ENCODE measurements at places on chromosomes 16 and 17.

- no peak for DNase-seq
Observed at GRCh38 chr17:31397256-31397939, 5.9 kb downstream of the RAB11FIP4 start.

DNA sequence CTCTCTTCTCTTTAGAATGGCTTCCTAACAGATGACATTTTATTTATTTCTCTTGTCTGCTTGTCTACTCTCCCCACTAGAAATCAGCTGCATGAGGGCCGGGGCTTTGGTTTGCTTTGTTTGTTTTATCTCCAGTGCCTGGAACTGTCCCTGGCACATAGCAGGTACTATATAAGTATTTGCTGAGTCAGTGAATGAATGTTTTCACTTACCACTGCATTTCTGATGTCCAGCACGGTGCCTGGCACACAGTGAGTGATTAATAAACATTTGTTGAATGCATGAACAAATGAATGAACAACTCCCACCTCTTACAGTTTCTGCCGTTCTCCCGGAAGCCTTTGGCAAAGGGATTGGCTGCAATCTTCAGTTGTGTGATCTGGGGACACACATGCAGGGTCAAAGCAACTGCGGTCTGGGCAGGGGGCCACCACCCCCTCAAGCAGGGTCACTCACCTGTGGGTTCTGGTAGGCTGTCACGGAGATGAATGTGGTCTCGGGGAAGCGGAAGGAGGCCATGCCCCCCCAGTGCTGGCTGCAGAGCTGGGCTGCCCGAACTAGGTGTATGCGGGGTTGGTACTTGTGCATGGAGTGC lies 3.4 kb downstream of the TBX6 start:
- DNase-seq = no peak

DNA sequence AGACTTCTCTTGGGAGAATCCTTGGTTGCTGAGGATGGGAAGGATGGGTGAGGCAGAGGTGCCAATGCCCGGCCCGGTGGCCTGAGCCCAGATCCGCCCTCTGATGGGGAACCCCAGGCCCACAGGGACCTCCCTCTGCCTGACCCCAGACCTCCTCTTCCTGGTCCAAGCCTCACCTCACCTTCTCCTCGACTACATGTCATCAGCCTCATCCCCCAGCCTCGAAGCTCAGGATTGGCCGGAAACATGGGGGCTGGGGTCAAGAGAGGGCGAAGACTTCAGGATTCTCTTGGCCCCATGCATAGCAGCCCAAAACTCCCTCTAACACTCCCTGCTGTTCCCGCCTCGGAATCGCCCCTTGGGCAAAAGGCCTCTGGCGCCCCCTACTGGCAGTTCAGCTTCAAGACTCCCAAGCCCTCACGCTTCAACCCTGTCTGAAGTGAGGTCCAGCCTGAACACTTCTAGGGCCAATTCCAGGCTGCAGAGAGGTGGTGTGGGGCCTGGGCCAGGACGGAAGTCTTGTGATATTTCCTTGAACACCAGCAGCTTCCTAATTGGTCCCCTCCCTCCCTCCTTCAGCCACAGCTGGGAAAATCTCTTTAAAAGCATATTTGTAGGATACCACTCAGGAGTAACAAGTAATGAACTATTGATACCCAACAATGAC lies 47.2 kb downstream of the ARHGAP27 start:
- DNase-seq = no peak

DNA sequence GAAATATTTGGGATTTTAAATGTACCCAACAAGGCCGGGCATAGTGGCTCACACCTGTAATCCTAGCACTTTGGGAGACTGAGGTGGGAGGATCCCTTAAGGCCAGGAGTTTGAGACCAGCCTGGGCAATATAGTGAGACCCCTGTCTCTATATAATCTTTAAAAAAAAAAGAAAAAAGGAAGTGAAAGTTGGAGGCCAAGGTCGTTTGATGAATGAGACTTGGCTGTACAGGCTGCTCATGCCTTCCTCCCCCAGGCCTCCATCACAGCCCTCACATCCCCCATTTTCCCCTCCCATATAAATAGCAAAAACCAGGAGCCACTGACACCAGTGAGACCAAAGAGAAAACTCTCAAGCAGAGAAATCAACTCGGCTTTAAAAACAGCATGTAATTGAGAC lies 3.3 kb upstream of the CA7 start:
- DNase-seq = no peak

DNA sequence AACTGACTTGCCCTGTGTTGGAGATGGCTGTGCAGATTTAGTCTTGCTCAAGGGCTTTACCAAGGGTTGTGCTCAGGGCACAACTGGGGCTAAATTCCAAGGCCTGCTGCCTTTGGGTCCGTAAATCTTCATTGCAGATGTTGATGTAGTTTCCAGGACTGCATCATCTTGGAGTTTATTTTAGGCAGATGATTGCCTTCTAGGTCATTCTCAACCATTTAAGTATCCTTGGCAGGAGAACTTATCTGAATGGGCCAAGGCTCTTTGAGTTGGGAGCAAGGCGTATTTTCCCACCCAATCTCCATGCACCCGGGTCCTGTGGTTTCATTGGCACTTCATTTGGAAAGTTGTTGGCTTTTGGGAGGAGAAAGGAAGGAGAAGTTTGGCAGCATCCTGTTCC lies 200.3 kb downstream of the MSI2 start:
- no peak for DNase-seq

GRCh38 chr16:11211977-11212797 lies 43.8 kb downstream of the SOCS1 start:
- DNase-seq = no peak

GRCh38 chr17:80416260-80416939 lies 1.4 kb downstream of the ENDOV start:
- DNase-seq = no peak

- no peak for DNase-seq
Observed at GRCh38 chr17:28747801-28748750, 4.3 kb downstream of the TRAF4 start.

- no peak for DNase-seq
Observed at GRCh38 chr16:85959686-85960085, 60.7 kb downstream of the IRF8 start.

GRCh38 chr16:84726079-84726668 lies 26.4 kb downstream of the USP10 start:
- no peak for DNase-seq

DNA sequence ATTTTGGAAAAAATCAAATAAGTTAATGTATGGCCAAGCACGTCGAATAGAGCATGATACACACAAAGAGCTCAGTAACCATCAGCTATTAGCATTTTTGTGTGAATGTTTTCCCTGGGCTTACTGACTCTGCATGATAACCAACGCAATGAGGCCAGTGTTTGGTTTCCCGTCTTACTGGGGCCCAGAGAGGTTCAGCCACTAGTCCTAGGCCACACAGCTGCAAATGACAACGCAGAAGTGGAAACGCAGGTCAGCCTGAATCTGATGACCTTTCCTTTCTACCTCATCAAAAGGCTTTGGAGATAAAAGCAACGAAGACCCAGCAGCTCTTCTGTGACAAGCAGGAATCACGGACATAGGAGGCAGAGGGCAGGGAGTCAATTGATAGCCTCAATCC lies 7.2 kb upstream of the CACNG4 start:
- no peak for DNase-seq

DNA sequence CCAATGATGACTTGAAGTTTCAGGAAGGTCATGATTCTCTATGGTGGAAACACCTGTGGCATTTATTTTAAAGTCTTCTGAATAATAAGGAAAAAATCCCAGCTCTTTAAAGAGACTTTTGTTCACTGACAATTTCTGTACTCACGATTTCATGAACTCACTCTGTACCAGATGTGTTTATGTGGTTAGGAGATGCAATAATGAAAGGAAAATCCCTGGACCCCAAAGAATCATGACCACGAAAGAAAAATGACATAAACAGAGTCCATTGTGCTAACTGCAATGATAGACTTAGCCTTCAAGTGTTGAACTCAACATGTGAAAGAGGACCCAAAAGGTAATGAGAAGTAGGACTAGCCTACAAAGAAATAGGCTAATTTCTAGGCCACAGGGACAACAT lies 947.5 kb downstream of the CDH11 start:
- DNase-seq = no peak

DNA sequence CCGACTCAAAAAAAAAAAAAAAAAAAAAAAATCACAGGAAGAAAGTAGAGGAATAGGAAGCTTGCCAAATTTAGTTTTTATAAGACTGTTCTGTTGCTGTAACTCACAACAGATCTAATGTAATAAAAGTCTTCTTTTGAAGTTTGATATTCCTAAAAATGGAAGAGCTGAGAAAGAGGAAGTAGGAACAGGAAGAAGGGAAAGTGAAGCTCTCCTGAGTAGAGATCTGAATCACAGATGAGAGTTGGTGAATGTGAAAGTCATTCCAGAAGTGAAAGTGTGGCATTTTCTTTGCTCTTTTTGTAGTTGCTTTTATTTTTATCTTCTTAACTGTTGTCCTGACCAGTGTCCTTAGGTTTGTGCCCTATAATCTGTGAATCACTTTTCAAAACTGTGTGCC lies 2.1 kb downstream of the NMT1 start:
- no peak for DNase-seq

DNA sequence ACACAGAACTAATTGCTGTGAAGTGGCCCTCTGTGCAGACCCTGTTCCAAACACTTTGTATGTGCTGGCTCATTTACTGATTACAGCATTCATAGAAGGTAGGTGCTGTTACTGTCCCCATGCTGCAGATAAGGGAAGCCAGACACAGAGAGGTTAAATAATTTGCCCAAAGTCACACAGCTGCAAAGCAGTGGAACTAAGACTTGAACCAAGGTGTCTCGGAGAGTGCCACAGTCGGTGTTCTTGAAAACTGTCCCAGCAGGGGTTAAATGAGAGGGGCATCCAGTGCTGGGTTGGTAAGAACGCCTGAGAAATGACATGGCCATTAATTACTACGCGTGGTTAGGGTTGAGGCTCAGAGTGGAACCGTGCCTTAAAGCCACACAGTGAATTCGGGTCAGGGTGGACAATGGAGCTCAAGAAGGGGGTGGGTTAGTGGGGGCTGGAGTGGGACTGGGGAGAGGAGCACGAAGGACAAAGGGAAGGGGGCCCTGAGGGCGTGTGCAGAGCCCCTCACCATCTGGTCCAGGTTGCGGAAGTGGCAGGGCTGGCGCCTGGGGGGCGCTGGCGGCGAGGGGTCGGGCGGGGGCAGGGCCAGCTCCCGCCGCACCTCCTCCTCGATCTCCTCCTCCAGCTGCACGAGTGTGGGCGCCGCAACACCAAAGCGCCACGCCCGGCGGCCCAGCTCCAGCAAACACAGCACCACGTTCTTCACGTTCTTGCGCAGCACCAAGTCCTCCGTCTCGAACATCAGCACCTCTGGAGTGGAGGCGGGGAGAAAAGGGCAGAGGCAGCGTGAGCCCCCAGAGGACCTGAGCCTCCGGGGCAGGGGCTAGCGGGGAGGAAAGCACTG lies 3.3 kb downstream of the GAS2L2 start:
- no peak for DNase-seq

DNA sequence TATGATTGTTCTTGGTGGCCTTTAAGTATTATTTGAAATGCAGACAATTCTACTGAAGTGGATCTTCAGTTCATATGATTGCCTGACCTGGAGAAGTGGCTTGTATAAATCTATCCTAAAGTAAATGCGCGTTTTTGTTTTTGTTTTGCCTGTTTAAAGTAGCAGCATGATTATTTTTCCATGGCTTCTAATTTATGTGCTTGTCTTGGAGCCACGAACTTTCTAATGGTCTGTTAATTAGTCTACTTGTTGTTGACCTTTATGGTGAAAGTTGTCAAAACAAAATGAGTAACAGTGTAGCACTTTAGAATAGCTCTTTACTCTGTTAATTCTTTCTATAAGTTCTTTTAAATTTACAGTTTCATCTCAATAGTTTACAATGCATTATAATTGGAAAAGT lies 1.7 kb downstream of the PRKAR1A start:
- DNase-seq = no peak

DNA sequence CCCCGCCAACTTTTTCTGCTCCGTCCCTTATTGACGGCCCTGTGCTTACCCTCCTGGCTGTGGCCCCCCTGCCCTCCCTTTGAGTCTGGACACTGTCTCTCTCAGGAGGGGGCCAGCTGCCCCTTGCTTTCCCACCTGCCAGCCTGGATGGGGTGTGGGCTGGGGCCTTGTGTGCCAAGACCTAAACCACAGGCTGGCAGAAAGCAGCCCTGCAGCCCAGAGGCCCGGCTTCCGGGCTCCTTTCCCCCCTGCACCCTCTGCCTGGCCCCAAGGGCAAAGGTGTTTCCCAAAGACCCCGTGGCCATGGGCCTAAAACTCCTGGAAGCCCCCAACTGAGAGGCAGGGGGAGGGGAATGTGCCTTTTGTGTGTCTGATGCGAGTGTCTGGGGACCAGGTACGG lies 17.5 kb downstream of the GPT2 start:
- no peak for DNase-seq

DNA sequence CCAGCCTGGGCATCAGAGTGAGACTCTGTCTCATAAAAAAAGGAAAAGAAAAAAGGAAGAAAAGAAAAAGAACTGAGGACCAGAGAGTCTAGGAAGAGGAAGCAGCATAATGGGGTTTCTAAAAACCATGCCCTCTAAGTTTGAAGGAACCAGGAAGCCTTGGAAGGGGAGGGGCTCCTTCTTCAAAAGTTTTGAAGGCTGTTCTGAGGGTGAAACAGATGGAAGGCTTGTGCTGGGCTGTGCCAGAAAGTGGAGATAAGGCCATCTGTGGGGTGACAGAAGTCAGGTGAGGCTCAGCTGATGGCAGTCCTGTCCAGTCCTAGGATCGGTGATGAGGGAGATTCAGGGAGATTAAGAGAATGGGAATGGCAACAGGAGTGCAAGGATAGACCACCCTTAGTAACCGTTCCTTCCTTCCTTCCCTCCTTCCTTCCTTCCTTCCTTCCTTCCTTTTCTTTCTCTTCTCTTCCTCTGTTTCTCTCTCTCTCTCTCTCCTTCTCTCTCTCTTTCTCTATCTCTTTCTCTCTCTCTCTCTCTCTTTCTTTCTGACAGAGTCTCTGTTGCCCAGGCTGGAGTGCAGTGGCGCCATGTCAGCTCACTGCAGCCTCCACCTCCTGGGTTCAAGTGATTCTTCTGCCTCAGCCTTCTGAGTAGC lies 182.6 kb downstream of the NTN1 start:
- DNase-seq = no peak

- DNase-seq = no peak
Observed at GRCh38 chr17:38324772-38325171, 19.0 kb downstream of the GPR179 start.

- DNase-seq = no peak
Observed at GRCh38 chr16:73232555-73233328, 184.8 kb upstream of the ZFHX3 start.
